ENCODE measurements at places on chromosomes 12 and 14.

DNA sequence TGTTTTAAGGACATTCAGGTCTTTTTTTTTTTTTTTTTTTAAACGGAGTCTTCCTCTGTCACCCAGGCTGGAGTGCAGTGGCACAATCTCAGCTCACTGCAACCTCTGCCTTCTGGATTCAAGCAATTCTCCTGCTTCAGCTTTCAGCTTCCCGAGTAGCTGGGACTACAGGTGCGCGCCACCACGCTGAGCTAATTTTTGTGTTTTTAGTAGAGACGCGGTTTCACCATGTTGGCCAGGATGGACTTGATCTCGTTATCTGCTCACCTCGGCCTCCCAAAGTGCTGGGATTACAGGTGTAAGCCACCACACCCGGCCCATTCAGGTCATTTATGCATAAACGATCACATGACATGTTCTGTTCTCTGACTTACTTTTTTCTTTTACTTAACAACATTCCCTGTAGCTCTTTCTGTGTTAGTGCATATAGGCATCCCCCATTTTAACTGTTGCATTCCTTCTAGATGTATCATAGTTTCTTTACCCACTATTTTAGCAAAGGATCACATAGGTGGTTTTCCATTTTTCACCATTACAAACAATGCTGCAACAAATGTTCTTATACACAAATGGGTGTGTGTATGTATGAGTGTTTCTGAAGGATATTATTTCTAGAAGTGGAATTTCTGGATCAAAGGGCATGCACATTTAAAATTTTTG, 74.2 kb downstream of the ARF6 start:
- DNase-seq: peak; percentile 11

GRCh38 chr12:56193025-56193578, 3.8 kb upstream of the SMARCC2 start:
- peak; percentile 54 for DNase-seq

GRCh38 chr12:52359621-52360061, 7.6 kb downstream of the KRT85 start:
- no peak for DNase-seq

DNA sequence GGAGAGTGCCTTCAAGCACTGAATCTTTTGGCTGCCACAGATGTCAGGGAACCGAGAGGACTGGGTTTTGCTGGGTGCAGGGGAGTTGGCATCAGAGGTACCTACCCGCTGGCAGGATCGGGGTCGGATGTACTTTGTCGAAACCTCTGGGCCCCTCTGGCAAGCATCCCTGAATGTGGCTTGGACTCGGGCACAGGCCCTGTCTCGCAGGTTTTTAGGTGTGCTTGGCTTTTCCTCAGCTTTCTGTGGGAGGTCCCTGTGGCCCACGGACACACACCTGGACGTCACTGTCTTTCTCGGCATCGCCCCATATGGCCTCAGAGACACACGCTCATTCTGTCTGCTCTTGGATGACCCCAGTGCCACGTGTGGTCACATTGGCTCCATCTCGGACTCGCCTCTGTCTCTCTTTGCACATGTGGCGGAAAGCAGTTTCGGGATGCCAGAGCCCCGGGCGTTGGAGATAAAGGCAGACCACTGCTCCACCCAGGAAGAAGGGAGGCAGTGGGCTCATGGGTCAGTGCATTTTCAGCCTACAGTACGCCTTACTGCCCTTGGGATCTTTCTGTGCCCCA, 769.6 kb upstream of the ALG10B start:
- no peak for DNase-seq

DNA sequence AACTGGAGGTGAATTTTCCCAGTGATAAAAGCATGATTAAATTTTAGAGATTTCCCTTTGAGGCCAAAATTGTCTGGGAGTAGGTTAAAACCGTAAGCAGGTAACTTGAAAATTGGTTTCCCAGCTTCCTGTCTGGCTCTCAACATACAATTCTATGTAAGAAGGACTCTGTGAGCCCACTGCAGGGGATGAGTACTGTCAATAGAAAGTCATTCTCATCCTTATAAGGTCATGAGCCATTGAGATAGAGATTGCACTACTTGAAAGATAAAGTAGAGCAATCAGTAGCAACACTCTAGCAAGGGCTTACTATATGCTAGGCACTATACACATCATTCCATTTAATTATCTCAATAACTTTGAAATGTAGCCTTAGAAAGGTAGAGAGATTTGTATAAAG, 225.6 kb upstream of the HMGA2 start:
- no peak for DNase-seq

DNA sequence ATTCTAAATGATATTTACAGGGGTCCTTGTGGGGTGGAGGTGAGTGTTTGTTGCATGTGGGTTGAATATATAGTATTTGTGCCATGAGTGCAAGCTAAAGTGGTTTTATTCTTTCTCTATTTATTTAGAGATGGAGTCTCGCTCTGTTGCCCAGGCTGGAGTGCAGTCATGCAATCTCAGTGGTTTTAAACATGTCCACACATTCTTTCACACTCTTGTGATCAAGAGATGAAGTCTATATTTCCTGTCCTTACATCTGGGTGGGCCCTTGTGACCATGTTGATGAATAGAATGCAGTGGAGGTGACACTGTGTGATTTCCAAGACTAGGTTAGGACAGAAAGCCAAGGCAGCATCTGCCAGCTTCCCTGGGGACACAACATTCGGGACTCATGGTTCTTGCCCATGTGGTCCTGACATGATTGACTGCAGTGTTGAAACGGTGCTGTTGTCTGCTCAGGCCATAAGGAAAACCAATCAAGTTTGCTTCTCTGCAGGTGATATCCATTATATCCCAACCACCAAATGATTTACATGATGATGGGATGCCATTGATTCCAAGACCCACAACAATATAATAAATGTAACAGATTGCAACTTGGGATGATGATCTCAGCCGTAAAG, 172.6 kb downstream of the SUDS3 start:
- DNase-seq: peak; percentile 15

All from RCC 7860 (cell line).